Tibial artery (tissue), 4 donors: ENCODE measurements at places on chromosomes 6 and 20.
A peak's percentile ranks its signal among the peaks of the same experiment; 100 is the strongest.

- DNase-seq, result no peak
These were observed 904 bp downstream of the MDFI start for GRCh38 chr6:41638935-41639808.

DNA sequence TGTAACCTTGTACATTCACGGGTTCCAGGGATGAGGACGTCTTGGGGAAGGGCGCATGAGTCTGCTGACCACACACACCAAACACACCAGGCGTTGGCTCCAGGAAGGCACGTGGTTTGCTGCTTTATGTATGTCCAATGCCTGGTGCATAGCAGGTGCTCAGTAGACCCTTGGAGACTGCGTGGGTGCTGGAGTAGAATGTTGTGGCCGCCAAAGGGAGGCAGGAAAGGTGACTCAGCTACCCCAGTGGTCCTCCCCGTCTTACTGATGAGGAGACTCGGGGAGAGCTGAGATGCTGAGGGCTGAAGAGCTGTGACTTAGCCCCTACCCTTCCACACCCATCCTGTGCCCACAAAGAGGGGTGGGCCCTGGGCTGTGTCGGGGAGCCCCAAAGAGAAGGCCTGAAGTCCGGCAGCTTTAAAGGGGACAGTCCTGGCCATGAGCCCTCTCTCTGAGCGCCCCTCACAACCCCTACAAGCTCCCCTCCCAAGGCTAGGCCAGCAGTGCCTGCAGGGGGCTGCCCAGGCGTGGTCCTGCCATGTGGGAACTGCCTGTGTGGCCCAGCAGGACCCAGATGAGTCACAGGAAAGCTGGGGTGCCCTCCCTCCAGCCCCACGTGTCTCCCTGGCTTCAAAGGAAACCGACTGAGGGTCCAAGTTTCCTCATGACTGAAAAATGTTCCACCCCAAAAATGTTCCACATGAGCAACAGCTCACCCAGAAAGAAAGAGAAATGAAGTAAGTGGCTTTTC is 28.0 kb upstream of the PTGIS start:
- DNase-seq, result peak; percentile 65

GRCh38 chr6:160315310-160315709 is 32.9 kb upstream of the SLC22A3 start:
- no peak for DNase-seq

GRCh38 chr6:164216368-164216767 is 801.9 kb downstream of the QKI start:
- DNase-seq, result no peak

DNA sequence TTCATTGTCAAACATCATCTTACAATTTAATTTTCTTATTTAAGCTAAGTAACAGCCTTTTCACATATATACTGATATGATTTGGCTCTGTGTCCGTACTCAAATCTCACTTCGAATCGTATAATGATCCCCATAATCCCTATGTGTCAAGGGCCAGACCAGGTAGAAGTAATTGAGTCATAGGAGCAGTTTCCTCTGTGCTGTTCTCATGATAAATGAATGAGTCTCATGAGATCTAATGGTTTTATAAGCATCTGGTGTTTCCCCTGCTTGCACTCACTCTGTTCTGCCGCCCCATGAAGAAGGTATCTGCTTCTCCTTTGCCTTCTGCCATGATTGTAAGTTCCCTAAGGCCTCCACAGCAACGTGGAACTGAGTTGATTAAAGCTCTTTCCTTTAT is 25.1 kb upstream of the CMTR1 start:
- no peak for DNase-seq

DNA sequence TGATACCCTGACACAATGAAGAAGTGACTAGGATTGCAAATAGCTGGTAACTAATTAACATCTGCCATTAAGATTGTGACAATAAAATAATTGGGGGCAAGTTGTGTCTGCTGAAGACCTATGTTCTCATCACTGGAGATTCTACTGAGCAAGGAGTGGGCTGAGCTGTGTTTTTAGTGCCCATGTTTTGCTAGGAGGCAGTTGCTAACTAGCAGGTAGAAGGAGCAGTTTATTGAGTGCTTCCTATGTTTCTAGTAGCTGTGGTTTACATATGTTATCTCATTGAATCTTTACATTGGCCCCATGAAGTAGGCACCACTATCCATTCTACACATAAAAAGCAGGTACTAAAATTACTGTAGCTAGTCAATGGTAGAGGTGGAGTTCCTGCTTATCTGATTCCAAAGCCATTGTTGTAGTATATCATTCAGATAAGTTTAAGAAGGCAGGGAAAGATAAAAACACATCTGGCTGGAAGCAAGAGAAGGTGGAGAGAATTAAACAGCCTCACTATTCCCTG is 2.8 kb upstream of the MEP1A start:
- DNase-seq, result no peak

DNA sequence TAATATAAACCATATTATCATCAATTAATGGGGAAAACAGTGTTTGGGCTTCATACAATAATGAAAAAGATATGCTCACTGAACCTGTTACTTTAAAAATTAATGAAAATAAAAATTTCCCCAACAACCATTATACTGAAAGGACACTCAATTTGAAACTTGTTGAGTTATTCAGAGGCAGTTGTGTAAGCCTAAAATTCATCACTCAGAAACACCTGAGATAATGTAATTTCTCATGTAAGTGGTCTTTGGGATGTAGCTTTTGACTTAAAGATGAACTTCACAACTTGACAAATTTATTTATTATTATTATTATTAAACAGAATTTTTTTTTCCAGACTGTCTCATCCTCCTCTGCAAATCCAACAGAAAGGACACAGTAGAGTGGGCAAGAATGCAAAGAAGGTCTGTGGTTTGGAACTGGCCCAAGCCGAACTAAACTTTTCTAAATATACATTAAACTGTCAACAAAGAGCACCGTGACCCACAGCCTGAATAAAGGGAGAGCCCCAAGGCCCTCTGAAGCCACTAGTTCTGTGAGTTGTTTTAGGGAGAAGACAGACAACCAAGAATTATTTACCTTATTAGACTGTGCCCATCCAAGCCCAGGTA is 32.2 kb upstream of the HEY2 start:
- DNase-seq, result no peak

GRCh38 chr20:37901240-37901639 is 1.7 kb upstream of the VSTM2L start:
- no peak for DNase-seq

DNA sequence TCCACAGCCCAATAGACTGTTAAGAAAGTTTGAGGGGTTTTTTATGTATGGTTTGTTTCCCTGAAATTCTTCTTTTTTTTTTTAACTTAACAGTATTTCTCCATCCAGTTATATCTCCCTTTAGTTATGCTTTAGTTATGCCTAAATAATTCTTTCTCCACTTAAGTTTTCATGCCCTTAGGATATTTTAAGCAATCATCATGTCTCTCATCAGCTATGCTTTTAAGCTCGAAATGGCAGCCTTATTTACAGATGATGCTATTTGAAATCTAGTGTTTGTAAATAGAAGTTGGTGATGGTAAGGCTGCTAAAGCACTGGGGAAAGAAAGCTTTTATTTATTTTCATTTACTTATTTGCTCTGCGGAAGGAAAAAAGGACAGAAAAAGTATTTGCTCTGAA is 439.3 kb downstream of the TFAP2B start:
- DNase-seq, result no peak

DNA sequence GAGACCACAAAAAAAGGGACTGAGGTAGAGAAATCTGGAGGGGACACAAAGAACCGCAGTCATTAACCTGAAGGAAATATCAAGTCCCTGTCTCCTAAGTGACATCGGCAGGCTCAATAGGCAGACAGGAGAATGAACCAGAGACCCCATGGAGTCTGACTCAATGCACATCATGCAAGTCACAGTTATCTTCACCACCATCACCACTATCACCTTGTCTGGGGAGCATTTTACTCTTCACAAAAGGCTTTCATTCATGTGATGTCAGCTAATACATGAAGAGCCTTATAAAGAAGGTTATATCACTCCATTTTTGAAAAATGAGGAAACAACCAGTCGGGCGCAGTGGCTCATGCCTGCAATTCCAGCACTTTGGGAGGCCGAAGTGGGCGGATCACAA is 4.4 kb downstream of the TAP1 start:
- no peak for DNase-seq

DNA sequence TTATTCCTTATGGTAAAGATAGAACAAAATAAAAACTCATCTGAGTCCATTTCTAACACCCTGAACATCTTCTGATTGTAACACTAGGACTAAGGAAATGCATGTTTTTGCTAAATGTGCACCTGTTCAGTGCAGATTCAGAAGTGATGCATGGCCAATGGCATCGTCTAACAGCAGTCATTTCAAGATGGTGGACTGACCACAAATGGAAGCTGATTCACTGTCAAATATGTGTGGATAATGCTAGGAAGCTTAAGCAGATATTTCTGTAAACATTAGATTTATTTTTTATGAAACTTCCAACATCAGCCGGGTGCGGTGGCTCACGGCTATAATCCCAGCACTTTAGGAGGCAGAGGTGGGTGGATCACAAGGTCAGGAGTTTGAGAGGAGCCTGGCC is 394.8 kb downstream of the SAMD5 start:
- no peak for DNase-seq

DNA sequence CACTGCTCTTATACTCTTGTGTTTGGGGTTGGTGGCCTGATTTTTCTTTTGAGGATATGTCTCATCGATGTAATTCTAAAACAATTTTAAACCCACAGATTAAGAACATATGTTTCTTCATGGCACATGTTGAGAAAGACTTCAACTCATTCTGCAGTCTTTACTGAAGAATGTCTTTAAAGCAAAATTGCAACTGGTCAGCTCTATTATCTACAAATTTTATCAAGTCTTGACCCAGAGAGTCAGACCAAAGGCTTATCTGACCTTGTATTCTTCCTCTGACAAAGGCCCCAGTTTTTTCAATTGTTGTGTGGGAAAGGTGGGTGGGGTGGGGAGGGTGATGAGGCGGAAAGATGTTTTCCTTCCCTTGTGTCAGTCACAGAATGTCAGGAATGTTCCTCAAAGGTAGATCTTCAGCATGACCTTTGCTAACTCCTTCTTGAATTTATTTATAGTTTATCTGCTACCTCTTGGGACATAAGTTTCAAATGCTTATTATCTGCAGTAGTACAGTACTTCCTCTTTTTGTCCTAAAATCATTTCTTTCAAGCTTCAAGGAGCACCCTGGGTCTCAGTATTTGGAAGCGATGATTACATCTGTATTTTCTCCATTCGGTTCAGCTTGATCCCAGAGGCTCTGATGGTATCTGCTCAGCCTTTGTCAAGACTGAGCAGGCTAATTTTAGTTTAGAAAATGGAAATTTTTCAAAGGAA is 63.2 kb upstream of the TIAM2 start:
- no peak for DNase-seq

DNA sequence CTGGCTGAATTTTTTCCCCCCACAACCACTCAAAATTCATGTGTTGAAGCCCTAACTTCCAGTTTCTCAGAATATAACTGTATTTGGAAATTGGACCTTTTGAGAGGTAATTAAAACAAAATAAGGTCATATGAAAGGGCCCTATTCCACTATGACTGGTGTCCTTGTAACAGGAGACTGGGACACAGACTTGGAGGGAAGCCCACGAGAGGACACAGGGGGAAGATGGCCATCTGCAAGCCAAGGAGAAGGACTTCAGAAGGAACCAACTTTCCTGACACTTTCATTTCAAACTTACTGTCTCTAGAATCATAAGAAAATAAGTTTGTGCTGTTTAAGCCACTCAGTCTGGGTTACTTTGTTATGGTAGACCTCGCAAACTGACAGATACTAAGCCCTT is 134.6 kb downstream of the ATXN1 start:
- no peak for DNase-seq

- DNase-seq, result no peak
These were observed 336.7 kb downstream of the GJA1 start for GRCh38 chr6:121771937-121772720.

DNA sequence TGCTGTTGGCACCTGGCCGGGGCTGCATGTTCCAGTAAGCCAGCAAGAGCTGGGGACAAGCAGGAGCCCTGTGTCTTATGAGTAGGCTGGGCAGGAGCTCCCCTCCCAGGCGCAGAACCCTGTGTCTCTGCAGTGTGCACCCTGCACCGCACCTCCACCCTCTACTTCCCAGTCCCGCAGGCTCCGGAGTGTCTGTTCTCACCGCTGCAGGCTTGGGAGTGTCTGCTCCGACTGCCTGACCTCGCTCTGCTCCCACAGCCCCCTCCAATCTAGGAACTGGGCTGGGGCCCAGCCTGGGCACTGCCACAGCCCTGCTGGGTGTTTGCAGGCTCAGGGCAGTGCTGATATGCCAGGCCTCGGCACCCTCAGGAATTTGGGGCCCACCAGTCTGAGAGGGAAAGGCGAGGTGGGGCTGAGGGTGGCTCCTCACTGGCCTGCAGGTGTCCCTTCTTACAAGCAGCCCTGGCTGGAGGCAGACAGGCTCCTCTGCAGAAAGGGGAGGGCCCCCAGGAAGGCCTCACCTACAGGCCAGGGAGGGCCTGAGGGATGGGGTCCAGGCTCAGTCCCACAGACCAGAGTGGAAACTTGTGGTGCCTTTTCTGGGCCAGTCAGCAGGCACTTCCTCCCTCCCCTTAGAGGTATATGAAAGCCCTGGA is 871.6 kb upstream of the GJE1 start:
- DNase-seq, result no peak

DNA sequence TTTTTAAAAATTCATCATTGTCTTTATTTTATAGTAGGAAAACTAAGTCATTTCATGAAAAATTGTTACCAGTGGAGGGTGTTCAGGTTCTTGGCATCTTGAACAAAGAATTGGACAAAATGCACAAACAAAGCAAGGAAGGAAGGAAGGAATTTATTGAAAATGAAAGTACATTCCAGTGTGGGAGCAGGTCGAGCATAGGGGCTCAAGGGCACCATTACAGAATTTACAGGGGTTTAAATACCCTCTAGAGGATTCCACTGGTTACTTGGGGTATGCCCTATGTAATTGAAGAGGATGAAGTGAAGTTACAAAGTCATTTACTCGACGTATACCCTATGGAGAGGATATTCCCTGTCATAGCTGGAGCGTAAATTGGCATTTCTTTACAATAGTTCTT is 37.4 kb upstream of the HDAC2 start:
- no peak for DNase-seq
